Fibroblast of lung (primary cell): ENCODE measurements at places on chromosomes 16 and 17. TPM values are rescaled to one million over a fixed set of nuclear protein-coding genes. Genes with fewer than 3 reads are reported as not detected.

The SLC7A6OS gene
- polyA plus RNA-seq = 8.7 and 10.0 TPM in 2 replicates

GRCh38 chr17:77489893-77490255, 349.1 kb downstream of the SEC14L1 start:
- DNase-seq = no peak
- no peaks in the 10 kb centered on the region for H3K27me3 ChIP-seq
- peaks cover 51% of the 10 kb centered on the region for H3K36me3 ChIP-seq
- H3K4me3 ChIP-seq = no peak overlapping the region
- H3K27ac ChIP-seq = no peak overlapping the region

The VAT1L gene
- 17.9 and 58.2 TPM in 2 replicates for polyA plus RNA-seq

The CLEC18B gene
- 0.15 TPM in 1 of 2 replicates, not detected in the other for polyA plus RNA-seq

DNA sequence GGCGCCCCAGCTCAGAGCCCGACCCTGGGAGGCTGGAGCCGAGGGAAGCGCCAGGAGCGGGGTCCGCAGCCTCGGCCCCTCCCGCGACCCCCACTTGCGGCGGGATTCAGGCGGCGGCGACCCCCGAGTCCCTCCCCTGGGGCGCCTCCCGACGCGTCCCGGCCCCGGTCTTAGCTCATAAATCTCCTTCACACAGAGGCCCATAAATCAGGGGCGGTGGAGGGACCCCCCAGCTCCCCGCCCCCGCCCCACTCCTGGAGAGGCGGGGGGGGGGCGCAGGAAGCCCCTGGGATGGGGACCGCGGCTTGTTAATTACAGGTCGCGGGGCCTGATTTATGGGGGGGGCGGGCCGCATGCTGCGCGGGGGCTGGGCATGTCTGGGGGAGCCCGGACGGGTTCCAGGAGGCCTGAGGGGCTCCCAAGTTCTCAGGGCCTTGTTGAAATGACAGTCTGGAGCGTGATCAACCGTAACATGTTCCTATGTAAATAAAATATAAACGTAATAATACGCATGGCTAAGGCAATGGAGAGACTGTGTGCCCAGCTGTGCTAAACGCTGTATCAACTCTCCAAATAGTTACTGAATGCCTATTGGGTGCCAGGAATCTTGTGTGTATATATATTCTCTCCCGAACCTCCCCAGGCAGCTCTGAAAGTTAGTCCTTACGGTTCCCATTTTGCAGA, 10.0 kb upstream of the BHLHA9 start:
- no peaks in the 10 kb centered on the region for H3K36me3 ChIP-seq
- no peak for DNase-seq
- H3K27me3 ChIP-seq = no peaks in the 10 kb centered on the region
- H3K4me3 ChIP-seq = peak overlapping the region; percentile 65

The NRN1L gene
- 0.09 and 0.10 TPM in 2 replicates for polyA plus RNA-seq

The ALOX12 gene
- polyA plus RNA-seq = 0.02 and 0.06 TPM in 2 replicates

The KRTAP17-1 gene
- not detected in 2 replicates for polyA plus RNA-seq

GRCh38 chr17:7466639-7467341, 12.6 kb downstream of the ZBTB4 start:
- peak overlapping the region; percentile 68 for H3K27ac ChIP-seq
- no peaks in the 10 kb centered on the region for H3K27me3 ChIP-seq
- peaks cover 22% of the 10 kb centered on the region for H3K36me3 ChIP-seq

GRCh38 chr17:45063198-45063597, 2.1 kb downstream of the NMT1 start:
- H3K27me3 ChIP-seq = no peaks in the 10 kb centered on the region
- no peak for DNase-seq
- no peak overlapping the region for H3K27ac ChIP-seq

- no peak overlapping the region for H3K4me3 ChIP-seq
- no peaks in the 10 kb centered on the region for H3K4me1 ChIP-seq
- H3K27me3 ChIP-seq = no peaks in the 10 kb centered on the region
Observed at GRCh38 chr16:68596266-68596665, 48.8 kb upstream of the CDH3 start.

GRCh38 chr16:28010671-28011070, 52.8 kb downstream of the GSG1L start:
- no peaks in the 10 kb centered on the region for H3K36me3 ChIP-seq
- no peak overlapping the region for H3K27ac ChIP-seq
- no peaks in the 10 kb centered on the region for H3K4me1 ChIP-seq
- DNase-seq = no peak

GRCh38 chr16:22946433-22946832, 132.5 kb downstream of the HS3ST2 start:
- no peak for DNase-seq
- H3K27me3 ChIP-seq = peaks cover 6% of the 10 kb centered on the region
- no peak overlapping the region for H3K4me3 ChIP-seq
- no peaks in the 10 kb centered on the region for H3K36me3 ChIP-seq

DNA sequence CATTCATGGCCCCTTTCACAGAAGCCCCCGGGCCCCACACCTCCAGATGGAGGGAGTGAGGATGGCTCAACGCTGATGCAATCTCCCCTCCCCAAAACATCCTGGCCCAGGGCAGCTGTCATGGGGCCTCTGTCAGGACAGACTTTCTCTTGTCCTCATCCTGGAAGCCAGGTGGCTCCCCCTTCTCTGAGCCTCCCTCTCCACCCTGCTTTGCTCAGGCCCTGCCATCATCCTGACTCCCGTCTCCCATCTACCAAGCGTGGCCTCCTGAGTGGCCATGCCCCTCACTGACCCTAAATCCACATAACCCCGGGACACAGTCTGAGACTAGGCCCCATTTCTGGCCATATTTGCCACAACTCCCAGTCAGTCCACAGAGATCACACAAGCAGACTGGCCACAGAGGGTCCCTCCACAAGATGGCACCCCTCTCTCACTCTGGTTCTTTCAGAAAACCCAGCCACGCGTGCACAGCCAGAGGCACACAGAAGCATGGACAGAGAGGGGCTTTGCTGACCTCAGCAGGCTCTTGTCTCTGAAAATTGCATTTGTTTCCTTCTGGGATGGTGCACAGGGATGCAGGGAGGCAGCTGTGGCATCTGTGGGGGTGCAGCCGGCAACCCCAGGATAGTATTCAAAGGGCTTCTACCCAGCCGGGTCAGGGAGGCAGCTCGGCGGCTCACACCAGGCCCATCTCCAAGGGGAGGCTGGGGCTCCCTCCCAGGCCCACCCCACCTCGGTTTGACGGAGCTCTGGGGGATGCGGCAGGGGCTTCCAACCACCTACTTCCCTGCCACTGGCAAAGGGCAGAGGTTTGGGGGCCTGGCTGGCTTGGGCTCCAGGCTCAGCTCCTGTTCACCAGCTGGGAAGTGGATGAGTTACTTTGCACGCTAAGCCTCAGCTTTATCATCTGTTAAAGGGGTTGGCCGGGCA, 16.9 kb downstream of the DOC2B start:
- H3K27me3 ChIP-seq = no peaks in the 10 kb centered on the region
- H3K4me3 ChIP-seq = no peak overlapping the region
- peak; percentile 36 for DNase-seq
- no peaks in the 10 kb centered on the region for H3K4me1 ChIP-seq
- no peaks in the 10 kb centered on the region for H3K36me3 ChIP-seq
- H3K27ac ChIP-seq = no peak overlapping the region

The NTN3 gene
- polyA plus RNA-seq = 0.08 TPM in 2 replicates

The FSCN2 gene
- polyA plus RNA-seq = 0.07 and 0.35 TPM in 2 replicates

DNA sequence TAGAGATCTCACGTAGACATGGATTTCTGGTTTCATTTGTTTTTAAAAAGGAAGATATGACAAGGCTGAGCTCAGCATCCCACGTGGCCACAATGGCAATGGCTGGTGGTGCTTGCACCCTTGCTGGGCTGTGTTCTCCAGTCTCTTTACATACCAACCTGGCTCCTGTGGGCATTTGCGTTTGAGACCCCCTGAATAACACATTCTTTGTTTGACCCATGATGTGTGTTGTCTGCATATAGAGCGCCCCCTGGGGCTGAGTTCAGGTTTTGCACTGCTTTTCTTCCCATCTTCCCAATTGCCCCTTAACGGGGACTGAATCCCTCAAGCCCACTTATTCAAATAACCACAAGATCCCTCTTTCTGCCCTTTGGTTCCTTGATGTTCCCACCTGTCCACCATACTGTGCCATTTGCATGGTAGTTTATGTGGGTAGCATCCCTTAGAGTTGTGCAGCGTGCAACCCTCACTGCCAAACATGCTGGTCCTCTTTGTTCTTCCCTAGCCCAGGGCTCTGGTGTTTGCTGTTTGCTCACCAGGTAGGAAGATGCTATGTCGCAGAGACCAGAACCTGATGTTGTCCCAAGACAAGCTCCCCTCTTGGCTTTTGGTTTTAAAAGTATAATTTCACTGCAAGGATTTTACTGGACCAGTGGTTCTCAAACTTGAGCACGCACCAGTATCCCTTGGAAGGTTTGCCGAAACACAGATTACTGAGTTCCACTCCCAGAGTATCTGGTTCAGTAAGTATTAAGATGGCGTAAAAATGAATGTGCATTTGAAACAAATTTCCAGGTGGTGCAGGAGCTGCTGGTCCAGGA, 38.5 kb upstream of the NKD1 start:
- no peak for DNase-seq
- H3K27ac ChIP-seq = no peak overlapping the region
- H3K4me3 ChIP-seq = no peak overlapping the region
- no peaks in the 10 kb centered on the region for H3K27me3 ChIP-seq

DNA sequence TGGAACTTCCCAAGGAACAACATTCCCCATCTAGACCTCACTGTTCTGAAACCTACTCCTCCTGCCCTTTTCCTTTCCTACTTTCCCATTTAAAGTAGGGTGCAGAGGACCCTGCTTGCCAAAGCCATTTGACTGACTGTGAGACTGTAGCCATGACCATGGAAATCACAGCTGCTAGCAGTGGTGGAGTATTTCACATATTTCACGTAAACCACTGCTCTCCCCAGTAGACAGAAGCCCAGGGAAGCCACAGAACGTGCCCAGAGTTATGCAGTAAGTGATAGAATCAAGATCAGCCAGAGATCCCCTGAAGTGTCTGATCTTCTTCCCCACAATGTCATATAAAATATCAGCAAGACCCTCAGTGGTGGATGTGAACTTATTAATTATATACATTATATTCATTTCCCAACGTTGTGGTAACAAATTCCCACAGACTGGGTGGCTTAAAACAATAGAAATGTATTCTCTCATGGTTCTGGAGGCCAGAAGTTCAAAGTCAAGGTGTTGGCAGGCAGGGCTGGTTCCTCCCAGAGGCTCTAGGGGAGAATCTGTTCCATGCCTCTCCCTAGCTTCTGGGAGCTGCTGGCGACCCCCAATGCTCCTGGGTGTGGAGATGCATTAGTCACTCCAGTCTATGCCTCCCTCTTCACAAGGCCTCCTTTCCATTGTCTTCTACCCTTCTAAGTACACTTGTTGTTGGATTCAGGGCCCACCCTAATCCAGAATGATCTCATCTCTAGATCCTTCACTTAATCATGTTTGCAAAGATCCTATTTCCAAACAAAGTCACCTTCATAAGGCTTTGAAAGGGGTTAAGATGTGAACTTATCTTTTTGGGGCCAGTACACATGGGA, 20.7 kb upstream of the PRM1 start:
- H3K27me3 ChIP-seq = no peaks in the 10 kb centered on the region
- DNase-seq = no peak
- H3K27ac ChIP-seq = no peak overlapping the region
- H3K4me1 ChIP-seq = peaks cover 4% of the 10 kb centered on the region
- H3K4me3 ChIP-seq = no peak overlapping the region

The MED1 gene
- polyA plus RNA-seq = 32.3 and 36.5 TPM in 2 replicates

The DLG4 gene
- 11.3 and 14.2 TPM in 2 replicates for polyA plus RNA-seq
